ENCODE measurements at places on chromosomes 6 and 20.
A peak's percentile ranks its signal among the peaks of the same experiment; 100 is the strongest.

DNA sequence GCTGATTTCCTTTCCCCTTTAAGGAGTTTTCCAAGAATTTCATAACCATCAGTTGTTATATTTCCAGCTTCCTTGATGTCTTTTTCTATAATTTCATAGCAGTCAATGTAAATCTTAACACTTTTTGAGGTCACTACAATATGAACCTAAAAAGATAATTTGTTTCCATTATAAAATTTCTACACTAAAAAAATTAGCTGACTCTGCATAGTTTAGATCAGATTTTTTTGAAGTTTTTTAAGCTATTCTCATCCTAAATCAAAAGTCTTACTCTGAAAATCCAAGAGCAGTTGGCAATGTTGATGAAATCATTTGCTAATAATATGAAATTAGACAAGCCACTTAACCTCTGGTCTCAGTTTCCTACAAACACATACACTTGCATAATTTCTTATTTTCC lies 96.8 kb downstream of the COL12A1 start:
- DNase-seq = no peak

DNA sequence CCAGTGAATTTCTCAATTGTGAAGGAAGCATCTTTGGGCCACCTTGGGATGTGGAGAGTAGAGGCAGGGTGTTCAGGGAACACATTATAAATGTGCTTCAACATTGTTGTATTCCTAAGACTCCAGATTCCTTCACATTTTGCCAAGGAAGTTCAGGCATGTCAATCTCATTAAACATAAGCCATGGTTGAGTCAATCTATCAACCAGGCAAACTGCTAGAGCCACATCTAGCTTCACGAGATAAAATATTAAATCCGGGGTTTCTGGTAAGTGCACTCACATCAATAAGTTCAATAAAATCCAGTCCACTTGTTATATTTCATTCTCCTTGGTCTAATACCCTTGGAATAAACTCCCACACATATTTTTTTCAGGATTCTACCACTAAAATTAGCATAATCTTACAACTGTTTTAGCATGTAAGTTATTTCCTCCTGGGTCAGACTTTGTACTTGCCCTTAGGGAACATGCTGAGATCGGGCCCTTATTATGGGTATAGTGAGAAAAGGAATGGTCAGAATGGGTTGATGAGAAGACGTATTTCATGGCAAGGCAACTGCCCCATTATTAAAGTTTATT lies 93.6 kb downstream of the ADTRP start:
- no peak for DNase-seq

DNA sequence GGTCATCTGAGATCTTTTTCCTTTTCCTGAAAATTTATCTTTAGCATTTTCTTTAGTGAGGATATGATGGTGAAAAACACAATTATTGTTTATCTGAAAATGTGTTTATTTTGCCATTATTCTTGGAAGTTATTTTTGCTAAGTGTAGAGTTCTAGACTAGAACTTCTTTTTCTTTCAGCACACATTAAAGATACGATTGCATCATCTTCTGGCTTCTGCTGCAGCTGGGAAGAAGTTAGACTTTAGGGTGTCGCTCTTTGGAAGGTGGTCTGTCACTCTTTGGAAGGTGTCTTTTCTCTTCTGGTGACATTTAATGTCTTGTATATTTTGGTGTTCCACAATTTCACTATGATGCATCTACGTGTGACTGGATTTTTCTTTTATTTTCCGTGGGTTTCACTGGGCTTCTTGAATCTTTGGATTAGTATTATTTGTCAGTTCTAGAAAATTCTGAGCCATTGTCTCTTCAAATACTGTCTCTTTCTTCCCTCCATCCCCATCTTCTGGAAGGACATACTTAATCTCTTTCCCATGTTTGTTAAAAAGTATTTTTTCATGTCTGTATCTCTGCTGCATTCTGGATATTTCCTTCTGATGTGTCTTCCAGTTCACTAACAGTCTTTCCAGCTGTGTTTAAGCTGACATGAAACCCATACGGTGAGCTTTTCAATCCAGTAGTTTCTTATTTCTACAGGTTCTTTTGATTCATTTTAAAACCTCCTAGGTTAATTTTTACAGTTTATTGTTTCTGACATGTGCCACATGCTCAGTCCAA lies 81.0 kb downstream of the AGPAT4 start:
- DNase-seq = no peak

DNA sequence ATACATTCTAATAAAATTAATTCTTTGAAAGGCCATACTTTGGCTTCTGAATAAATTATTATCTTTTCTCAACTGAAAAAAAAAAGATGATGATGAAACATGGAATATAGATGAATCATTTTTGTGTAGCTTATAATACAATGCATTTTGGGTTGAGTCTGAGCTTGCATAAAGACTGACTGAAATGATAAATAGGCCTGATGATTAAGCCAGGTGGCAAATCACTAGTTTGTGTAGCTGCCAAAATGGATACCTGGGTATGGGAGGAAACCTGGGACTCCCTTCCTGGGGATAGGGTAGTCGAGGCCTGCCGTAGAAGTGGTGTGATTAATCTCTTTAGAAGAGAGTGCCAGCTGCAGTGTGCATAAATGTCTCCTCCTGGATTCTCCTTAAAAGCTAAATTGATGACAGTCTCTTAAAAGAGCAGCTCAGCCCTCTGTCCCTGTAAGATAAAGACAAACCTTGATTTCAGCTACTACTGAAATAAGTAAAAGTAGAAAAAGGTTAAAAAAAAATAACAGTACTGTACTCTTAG lies 275.1 kb downstream of the GRIK2 start:
- DNase-seq = peak; percentile 98

GRCh38 chr20:46179862-46180261 lies 61.7 kb downstream of the CD40 start:
- no peak for DNase-seq

- DNase-seq = no peak
Observed at GRCh38 chr20:22946596-22946995, 88.5 kb upstream of the SSTR4 start.

- no peak for DNase-seq
Observed at GRCh38 chr20:40893610-40894236, 134.9 kb upstream of the TOP1 start.

DNA sequence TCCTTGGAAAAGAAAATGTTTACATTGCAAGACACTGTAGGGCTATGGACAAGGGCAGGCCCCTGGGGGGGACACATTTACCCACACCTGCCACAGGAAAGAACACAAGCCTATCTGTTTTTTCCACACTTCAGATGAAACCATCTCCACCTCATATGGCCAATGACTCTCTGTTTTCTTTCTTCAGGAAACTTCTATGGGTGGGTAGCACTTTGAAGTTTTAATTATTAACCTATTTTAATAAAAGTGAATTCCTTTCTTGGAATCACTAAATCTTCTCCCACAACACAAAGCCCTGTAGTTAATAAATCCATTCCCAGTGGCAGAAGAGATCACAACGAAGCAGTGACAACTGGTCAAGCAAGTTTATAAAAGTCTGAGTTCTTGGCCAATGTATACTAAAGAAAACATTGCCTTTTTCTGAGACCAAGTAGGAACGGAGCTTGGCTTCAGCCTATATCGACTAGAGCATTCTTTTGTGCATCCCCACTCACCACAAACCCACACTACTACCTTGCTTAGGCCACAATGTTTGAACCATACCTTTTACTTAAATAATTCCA lies 125.1 kb upstream of the CARMIL1 start:
- no peak for DNase-seq

DNA sequence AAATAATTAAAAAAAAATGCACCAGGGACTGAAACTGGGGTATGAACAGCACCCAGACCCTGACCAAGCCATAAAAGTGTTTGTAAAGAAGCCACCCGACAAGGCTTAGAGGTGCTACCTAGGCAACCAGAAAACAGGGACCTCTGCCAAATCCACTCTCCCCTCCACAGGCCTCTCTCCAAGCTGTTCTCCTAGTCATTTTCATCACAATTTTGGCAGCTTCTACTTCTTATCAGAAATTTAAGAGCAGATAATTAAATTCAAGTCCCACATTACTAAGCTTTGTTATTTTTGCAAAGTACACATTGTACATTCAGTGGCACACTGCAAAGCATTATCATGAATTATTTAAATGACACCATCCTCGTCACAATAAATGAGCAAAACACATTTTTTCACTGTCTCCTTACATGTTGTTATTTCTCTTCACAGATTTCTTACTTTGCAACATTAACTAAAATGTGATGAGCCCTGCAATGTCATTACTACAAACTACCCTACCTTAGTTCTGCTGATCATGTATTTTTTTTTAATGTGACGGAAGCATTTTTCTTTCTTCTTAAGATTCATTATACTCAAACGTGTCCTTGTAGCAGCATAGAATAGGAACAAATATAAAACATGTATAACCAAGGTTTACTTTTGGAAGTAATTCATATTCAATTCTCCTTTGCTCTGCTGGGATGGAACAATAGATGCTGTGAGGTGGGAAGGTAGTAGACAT lies 38.1 kb downstream of the ECT2L start:
- DNase-seq = peak; percentile 93

DNA sequence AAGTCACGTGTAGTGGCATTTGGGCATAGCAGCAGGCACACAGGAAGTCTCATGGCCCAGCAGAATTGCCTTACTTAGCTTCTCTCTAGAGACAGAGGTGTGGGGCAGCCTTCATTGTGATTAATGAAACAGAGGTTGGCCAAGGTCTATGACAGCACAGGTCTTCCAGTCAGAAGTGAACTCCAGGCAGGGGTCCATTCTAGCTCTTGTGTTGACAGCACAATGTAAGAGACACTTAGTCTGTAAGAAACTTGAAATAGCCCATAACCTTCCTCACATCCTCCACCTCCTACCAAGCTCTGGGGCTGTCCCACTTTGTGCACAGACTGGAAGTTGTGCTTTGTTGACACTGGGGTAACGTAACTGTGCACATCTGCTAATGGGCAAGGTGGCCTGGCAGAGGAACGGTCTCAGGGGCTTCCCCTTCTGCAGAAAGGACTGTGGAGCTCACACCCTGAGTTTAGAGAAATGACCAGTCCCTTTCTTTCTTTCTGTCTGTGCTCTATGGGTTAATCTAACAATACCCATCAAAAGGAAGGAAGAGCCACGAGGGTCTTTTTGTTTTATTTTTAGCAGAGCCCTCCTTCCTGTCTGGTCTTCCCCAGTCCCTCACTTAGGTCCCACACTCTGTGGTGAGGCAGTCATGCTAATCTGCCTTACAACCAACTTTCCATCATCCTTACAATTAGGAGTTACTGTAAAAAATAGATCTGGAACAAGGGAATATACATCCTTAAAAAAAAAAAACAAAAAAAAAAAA lies 35.6 kb upstream of the TAGAP start:
- no peak for DNase-seq

DNA sequence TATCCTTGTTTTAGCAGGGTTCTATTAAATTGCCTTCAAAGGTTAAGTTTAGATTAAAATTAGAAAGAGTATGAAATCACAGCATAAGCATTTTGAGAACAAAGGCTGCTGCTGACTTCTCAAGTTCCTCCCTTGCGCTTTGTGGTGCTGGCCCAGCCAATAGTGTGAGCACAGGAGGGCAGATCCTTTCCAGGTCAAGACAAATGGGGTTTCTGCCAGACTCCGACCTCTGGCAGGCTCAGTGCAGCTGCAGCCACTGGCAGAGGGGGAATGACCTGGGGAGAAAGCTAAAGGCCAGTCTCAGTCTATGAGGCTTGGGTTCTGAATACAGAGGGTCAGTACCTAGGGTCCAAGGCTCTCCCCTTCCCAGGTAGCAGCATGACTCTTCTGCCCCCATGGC lies 27.0 kb downstream of the CLIC5 start:
- no peak for DNase-seq

GRCh38 chr20:39916236-39916765 lies 772.7 kb downstream of the MAFB start:
- no peak for DNase-seq

- no peak for DNase-seq
Observed at GRCh38 chr6:103000688-103001087, 1607.2 kb downstream of the GRIK2 start.

GRCh38 chr6:49607391-49607982 lies 29.2 kb downstream of the RHAG start:
- no peak for DNase-seq

DNA sequence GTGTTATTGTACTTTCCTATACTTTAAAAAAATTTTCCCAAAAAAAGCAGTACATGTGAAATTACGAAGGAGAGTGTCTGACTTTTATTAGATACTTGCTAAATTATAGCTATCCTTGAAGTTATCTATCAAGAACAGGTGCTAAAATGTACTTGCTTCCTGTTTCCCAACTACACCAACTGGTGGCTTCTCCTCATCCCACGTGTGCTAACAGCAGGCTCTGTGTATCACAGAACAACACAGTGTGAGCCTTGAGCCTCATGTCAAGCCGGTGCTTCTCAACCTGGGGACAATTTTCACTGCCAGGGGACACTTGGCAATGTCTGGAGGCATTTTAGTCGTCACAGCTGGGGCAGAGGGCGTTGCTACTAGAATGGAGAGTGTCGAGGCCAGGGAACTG lies 36.2 kb upstream of the CDYL start:
- DNase-seq = peak; percentile 30

DNA sequence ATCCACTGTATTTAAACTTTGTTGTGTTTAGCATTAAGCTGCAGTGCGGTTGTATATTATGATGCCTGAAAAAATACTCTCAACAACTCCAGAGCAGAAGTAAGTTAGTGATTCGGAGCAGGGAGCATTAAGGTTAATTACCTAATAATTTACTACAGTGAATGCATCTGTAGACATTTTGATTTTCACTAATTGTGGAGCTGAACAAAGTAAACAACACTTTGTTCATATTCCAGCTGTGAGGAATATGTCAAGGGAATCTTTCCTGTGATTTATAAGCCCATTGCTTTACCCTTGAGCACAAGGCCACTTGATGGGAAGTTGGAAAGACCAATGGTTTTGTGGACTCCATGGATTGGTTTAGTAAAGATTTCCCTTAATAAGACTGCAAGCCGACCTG lies 77.1 kb downstream of the CBLN4 start:
- DNase-seq = no peak

DNA sequence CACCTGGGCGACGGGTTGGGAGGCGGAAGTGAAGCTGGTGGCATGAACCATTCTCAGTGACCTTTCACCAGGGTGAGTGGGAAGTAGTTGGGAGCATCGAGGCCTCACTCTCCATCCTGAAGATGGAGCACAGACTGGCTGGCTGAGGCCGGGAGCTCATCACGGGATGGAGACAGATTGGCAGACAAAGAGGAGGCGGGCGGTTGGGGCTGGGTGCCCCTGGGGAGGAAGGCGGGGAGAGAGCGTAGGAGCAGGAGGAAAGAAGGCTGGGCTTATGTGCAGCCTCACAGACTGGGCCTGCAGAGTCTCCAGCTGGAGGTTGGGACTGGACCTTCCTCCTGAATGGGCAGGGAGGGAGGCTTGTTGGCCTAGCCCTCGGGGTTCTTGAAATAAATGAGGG lies 44.2 kb upstream of the SCRT2 start:
- DNase-seq = peak; percentile 21

- DNase-seq = no peak
Observed at GRCh38 chr6:30759575-30760239, 15.4 kb upstream of the IER3 start.

- DNase-seq = peak; percentile 62
Observed at GRCh38 chr6:41599852-41600445, 38.3 kb upstream of the MDFI start.

DNA sequence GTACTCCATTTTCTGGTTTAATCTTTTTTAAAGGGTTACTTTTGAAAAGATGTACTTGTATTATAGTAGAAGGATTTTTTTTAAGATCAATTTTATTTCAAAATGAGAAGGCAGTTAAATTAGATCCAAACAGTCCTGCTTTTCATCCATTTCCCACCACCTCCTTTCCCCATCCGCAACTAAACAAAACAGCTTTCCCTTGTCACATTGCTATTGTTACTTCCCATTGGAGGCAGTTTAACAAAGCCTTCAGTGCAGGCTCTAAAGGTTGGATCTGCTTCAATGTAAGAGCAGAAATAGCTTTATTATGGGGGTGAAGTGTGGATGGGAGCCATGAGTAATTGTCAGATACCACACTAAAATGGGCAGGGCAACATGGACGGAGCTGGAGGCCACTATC lies 65.7 kb downstream of the LRRC1 start:
- no peak for DNase-seq

Measured in NCI-H69 (cell line).